ENCODE measurements at places on chromosomes 6 and 20.

DNA sequence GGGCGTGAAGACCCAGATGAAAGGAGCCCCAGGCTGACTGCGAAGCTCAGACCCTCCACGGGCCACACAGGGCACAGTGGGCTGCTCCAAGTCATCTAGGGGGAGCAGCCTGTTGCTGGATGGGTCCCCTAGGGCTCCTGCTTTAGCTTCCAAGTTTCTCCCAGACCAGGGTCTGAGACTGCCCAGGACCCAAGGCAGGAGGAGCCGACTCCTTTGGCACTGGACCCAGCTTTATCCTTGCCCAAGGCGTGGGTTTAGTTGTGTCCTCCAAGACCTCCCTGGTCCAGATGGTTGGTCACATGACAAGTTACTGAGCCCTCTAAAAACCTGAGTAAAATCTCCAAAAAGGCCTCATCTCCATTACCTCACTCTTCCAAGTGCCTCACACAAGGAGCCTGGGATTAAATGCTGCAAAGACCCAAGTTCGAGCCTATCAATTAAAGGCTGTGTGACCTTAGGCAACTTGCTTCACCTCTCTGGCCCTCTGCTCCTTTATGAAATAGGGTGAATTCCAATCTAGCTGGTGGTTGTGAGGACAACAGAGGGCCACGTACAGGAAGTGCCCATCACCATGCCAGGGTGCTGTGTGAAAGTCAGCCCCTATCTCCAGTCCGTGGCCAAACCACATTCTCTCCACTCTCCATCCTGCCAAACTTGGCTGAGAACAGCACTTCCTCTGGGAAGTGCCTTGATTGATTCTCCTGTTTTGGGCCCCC, 2.5 kb downstream of the NECAB3 start:
- DNase-seq: no peak

DNA sequence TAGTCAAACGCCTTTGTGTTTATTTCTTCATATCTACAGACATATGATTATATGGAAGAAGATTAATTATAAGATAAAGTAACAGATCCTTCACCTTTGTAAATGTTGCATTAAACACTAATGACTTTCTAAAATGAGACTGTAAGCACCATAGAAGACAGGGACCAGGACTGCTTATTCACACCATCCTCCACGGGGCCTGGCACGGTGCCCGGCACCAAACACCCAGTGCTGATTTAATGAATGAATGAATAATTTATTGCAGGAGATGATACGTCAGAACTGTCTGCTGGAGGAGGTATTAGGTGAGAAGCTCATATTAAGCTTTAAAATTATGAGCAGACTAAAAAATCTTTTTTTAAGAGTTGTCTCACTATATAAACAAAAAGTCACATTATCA, 88.3 kb downstream of the SLX4IP start:
- DNase-seq: no peak

DNA sequence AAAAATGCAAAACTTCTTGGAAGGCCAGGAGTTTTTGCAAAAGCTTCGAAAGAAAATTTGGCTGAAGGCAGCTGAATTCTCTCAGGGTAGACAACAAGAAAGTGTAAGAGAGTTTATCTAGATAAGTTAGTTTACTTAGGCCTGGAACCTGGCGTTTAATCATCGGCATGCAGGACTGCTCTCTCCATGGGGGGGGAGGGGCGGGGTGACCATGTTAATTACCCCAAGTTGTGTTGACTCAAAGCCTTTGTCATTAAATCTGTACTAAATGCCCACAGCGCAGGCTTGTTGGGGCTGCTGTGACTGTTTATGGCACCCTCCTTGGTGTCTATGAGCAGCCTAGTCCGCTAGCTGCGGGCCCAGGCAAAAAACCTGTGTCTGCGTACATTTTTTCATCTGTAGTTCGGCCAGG, 20.1 kb upstream of the ZNF451 start:
- no peak for DNase-seq

GRCh38 chr6:163651915-163652668, 237.6 kb downstream of the QKI start:
- no peak for DNase-seq

GRCh38 chr20:50251992-50252511, 61.4 kb downstream of the CEBPB start:
- no peak for DNase-seq

DNA sequence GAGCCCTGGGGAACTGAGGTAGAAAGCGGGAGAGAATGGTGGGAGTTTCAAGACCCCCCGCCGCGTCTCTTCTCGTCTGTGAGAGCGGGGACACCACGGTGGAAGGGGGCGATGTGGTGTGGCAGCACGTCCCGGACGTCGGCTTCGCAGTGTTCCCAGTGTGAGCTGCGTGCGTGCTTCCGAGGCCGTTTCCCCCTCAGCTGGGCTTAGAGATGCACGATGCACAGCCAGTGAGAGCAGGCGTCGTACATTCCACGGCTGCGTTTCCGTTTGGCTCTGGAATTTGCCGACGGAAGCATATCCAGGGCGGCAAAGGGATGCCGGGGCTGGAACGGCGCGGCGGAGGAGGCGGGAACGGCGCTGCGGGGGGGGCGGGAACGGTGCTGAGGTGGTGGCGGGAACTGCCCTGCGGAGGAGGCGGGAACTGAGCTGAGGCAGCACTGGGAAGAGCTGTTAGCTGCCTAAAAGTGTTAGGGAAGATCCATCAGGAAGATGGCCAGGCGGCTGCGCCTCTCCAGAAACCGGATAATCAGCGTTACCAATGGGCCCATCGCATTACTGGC, 37.7 kb downstream of the KIF25 start:
- DNase-seq: peak; percentile 76

DNA sequence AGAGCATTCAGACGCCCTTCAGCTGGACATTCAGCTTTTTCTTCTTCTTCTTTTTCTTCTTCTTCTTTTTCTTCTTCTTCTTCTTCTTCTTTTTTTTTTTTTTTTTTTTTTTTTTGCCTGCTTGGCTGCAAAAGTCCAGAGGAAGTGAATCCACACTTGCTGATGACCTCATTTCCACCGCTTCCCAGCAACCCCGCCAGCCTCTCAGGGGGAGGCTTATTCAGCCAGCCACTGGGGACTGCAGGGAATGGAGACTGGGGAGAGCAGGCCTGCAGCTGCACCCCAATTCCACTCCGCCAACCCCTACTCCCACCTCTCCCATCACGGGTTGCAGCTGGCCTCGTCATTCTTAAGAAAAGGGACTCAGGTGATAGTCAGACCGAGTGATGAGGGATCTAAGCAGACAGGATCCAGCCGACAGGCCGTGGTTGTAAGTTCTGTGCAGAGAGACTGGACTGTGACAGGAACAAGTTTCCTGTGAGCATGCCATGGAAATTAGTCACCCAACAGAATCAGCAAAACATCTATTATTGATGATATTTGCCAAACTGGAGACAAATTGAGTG, 59.0 kb upstream of the QKI start:
- DNase-seq: no peak

DNA sequence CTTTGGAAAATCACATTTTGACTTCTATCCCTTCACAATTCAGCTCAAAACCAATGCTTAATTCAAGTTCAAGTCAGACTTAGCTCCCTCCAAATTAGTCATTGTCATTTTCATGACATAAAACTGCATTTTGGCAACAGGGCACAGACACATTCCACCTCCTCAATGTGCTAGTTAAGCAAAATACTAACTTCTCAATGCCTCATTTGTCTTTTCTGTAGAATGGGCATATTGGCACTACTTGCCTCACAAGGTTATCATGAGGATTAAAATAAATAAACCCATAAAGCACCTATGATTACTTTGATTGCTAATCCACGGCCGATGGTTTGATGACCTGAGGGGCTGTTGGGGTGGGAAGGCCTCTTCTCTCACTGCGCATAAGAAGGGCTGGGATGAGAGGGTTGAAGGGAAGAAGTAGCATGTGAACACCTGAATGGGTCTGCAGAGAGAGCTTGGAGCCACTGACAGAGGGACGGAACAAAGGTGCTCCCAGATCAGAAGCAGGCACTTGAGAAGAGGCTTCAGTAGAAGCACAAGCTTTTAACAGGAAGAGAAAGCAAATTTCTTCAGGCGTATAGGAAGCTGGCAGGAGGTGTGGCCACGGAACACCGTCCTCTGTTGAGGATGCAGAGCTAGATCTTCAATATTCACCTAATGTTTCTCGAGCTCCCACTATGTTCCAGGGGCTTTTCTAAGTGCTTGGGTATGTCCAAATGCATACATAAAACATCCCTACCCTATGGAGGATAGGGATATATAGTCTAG, 11.7 kb upstream of the TBC1D7 start:
- DNase-seq: no peak

DNA sequence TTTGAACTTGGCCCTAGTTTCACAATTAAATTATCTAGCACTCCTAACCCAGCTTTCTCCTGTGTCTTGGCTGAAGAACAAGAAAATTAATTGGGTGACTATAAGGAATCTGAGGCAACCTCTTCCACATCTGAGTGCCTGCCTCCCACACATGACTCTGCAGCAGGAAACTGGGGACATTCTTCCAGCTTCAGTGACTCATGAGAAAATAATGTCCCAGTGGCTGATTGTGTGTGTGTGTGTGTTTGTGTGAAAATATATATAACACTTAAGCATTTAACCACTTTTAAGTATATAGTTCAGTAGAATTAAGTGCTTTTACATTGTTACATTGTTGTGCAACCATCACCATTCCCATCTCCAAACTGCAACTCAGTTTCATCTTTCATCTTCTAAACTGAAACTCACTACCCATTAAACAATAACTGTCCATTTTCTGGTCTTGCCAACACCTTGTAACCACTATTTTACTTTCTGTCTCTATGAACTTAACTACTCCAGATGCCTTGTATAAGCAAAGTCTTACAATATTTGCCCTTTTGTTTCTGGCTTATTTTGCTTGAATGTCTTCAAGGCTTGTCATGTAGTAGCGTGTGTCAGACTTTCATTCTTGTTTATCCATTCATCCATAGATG, 8.7 kb downstream of the TRIM38 start:
- no peak for DNase-seq

DNA sequence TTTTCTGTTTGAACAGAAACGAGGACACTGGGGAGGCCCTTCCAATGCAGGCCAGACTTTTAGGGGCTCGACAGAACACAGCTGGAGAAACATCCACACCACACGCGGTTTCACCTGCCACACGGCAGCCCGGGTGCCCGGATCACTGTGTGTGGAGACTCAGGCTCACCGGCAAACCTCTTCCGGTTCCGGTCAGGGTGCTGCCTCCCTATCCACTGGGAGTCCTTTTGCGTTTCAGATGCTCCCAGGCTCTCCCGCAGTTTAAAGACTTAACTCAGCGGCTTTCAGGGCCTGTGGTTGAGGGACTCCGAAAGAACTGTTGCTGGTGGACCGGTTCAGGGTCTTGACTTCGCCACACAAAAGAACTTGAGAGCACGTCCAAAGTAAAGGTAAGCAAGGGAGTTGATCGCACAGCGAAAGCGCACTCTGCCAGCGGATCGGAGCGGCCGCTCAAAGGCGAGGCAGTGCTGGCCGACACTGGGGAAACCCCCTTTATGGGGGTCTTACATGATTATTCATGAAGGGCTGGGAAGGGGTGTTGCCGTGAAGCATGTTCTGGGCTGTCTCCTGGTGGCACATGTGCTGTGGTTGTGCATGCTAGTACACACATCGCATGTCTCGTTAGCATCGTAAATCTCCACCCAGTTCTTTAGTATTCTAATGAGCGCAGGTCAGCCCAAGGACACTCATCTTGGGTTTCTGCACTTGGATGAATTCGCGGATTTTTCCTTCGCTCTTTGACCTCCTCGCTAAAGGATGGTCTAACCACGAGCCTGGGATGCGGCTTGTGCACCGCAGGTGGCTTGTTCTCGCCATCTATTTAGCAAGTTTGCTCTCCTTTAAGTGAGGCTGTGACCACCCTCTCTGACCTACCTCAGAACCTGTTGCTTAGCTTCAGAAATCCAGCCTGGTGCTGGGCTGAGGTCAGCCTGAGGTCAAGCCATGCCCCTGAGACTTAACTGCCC, 180.3 kb downstream of the CDH26 start:
- DNase-seq: no peak

DNA sequence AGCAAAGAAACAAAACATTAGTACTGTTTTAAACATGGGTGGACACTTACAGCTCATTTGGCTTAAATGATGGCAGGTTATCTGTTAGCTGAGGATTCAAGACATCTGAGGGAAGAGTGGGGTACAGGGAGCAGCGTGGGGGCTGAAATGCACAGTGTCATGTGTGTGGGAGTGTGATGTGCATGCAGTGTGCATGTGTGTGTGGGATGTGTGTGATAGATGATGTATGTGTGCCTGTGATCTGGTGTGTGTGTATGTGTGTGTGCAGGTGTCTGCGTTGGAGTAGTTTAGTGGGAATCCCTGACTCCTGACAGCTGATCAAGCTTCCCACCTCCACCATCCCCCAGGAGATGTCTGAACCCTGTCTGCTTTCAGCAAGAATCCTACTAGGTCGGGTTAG, 25.4 kb upstream of the GGTLC1 start:
- DNase-seq: no peak

GRCh38 chr6:246352-246751, 45.9 kb upstream of the DUSP22 start:
- no peak for DNase-seq

DNA sequence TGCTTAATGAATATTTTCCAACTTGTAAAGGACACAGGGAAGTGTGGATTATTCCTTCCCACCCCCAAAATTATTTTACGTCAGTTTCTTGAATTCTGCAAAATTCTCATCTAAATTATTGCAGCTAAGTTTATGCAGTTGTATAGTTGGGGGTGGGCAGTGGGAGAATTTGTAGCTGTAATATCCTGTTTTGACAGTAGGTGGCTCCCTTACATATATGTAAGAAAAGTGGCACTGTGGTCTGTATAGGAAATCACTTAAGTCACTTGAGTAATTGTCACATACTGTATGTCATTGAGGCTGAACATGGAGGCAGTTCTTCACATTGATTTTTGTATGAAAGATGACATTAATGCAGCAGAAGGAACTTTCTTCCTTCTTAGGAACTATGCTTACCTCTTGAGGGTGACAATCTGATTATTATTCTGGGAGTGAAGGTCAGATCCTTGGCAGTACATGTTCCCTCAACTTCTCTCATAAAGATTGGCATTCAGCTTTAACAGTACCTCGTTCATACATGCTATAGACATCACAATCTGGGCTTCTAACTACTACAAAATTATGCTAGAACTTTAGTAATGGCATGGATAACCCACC, 14.6 kb upstream of the CFAP206 start:
- no peak for DNase-seq

DNA sequence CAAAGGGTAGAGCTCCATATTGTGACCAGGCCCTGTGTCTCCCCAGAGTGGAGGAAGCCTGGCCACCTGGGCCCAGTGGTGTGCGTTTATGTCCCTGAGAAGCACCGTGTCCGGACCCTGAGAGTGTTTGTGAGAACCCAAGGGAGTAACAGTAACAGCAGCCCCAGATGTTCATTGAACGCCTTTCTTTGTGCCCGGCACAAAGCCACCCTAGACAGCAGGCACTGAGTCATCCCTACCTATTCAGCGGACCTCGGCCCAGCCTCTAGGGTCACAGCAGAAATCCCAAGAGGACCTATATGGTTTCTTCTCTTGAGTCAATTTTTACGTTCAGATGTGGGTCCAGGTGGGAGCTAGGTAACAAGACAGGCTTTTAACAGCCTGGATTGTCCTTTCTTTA, 24.5 kb downstream of the BCAS4 start:
- DNase-seq: no peak

Data from mesothelial cell of epicardium (in vitro differentiated cells).